ENCODE measurements at places on chromosomes 1 and 21. TPM values are rescaled to one million over a fixed set of nuclear protein-coding genes. Genes with fewer than 3 reads are reported as not detected.

The FMO2 gene
- total RNA-seq, result 41.7 TPM

The BACE2 gene
- total RNA-seq, result 39.5 TPM

The INAVA gene
- total RNA-seq, result 0.29 TPM

The CDK18 gene
- 118 TPM for total RNA-seq
